ENCODE measurements at places on chromosomes 4 and X. TPM values are rescaled to one million over a fixed set of nuclear protein-coding genes. Genes with fewer than 3 reads are reported as not detected.

DNA sequence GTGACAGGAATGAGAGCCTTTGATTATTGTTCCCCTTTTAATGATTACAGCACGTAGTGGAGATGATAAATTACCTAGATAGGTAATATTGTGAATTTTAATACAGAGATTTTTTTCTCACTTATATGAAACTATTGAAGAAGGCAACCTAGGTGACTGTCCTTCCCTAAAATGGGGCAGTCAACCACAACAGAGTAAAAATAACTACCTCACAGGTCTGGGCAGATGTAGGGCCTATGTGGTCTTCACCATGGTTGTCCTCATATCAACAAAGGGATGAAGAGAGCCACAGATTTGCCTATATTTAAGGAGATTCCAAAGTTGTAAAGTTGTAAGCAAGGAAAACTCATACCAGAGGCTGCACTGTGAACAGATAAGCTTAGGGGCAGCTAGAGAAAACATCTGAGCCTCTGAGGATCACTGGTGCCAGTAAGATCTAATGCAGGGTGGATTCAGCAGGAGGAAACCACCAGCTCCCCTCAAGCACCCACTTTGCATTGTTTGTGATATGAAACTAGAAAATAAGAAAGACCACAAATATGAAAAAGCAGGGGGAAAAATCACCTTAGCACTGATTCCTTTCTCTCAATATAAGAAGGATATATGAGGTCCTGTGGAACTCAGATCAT, 547.9 kb upstream of the GALNTL6 start:
- DNase-seq, result no peak

DNA sequence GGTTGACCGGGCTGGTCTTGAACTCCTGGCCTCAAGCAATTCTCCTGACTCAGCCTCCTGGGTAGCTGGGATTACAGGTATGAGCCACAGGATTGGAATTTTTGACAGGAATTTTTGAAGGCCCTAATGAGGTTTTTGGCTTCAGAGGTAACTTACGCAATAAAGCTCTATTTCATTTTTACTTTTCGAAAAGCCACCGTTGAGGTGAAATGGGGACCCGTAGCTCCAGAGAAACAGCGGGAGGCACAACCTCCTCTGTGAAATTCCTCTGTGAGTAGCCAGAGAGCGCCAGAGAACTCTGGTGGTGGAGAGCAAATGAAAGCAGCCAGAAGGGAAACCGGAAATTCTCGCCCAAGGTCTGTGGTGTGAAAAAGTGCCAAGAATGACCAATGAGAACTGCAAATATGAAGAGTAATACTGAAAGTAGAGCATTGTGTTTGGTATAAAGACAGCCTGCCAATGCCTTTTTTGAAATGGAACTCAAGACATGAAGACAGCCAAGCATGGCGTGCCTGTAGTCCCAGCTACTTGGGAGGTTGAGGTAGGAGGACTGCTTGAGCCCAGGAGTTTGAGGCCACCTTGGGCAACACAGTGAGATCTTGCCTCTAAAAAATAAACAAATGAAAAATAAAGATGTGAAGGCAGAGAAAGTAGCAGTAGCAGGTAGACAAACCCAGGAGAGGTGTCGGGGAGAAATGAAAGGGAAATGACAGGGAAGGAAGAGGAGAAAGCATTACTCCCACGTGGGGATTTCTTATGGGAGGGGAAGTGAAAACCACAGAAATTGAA, 33.0 kb upstream of the TMEM131L start:
- DNase-seq, result peak; percentile 83

- DNase-seq, result no peak
Measured at GRCh38 chr4:47827343-47828047, 10.4 kb downstream of the CORIN start.

DNA sequence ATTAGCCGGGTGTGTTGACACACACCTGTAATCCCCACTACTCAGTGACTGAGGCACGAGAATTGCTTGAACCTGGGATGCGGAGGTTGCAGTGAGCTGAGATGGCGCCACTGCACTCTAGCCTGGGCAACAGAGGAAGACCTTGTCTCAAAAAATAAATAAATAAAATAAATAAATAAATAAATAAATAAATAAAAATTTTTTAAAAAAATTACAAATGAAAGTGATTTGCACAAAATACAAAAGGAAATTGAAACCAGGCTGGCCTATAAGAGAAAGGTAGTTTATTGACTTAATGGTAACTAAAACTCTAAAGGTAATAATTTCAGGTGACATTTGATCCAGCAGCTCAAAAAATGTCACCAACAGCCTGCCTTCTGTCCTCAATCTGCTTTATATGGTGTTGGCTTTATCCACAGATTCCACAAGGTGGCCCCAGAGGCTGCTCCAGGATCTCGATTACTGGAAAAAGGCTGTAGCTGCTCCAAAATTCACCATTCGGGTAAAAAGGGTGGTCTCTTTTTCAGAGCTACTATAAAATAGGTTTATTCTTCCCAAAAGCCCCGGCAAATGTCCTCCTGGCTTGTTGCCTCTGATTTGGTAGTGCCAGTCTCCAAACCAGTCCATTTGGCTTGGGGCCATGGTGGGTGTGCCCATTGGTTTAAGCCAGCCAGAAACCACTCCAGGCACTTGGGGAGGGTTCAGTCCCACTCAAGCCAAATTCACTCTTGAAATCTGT, 61.4 kb upstream of the TRIM2 start:
- DNase-seq, result peak; percentile 52

DNA sequence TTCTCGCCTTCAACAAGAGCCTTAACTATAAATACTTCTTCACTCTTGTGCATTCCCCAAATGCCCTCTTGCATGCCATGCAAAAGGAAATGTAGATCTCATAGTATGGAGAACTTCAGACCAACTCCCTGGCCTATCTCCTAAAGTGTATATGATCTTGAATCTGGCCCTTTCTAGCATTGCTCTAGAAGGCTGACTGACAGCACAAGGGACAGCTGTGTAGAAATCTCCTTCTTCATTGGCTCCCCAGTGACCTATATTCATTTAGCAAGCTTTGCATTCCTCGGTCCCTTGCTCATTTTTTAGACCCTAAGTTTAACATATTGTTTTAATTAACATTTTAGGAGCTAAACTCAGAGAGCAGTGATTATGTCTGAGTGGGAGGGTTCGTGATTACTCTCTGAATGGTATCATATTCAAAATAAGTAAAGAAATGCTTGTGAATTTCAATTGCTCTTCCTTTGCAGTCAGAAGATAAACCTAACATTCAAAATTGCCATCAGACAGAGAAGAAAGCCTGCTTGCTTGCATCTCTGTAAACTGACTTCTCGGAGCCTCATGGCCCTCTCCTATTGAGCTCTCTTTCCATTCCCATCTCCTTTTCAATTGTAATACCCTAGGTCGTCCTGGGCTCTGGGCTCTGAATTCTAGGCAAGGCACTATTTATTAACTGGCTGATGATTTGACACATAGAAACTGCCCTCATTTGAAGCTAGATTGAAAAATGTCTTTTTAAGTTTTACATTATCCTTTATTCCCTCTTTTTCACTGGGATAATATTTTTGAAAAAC, 120.3 kb upstream of the PRKG2 start:
- DNase-seq, result no peak

DNA sequence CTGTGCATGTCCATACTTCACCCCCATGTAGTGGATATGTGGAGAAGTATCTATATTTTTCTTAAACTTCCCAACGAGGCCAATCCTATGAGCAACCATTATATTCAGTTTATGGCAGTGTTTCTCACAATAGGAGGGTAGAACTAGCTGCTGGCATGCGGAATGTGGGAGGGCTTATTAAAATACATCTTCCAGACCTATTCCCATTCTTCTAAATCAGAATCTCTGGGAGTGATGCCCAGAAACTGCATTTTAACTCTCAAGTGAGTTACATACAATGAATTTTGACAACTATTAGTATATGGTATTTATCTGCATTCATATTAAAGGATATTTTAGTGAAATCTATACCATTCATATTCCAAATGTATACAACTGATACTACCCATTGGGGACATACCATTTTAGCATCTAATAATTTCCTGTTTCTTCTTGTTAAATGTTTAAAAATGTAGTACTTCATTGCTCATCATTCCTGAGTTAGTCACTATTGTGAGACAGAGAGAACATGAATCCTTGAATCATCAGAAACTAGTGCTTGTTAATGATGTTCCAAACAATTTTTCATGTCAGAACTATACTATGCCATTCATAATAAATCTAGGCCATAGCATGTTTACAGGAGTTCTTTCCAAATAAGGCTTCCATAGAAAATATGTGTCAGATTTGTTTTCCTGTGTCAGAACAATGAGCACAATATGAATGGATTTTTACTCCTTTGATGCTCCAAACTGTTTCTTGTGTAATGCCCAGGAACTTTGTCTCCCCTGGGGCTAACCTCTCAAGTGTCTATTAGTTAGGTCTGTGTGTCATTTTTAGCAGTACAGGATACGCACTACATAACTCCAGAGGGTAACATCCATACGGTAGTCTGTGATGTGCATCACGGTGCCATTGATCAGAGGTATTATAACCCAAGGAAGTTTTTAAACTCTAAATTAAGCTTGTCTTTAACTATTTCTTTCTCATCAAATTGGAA, 198.8 kb upstream of the BMP3 start:
- no peak for DNase-seq

DNA sequence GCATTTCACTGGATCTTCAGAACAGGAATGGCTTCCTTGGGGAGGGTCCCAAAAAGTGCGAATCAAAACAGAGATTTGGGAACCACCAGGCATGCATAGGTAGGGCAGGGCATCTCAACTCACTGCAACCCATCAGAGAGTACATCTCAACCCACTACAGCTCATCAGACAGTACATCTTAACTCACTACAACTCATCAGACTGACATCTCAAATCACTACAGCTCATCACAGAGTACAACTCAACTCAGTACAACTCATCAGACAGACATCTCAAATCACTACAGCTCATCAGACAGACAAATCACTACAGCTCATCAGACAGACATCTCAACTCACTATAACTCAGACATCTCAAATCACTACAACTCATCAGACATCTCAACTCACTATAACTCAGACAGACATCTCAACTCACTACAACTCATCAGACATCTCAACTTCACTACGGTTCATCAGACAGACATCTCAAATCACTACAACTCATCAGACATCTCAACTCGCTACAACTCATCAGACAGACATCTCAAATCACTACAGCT, 47.5 kb upstream of the CLDN34 start:
- no peak for DNase-seq

DNA sequence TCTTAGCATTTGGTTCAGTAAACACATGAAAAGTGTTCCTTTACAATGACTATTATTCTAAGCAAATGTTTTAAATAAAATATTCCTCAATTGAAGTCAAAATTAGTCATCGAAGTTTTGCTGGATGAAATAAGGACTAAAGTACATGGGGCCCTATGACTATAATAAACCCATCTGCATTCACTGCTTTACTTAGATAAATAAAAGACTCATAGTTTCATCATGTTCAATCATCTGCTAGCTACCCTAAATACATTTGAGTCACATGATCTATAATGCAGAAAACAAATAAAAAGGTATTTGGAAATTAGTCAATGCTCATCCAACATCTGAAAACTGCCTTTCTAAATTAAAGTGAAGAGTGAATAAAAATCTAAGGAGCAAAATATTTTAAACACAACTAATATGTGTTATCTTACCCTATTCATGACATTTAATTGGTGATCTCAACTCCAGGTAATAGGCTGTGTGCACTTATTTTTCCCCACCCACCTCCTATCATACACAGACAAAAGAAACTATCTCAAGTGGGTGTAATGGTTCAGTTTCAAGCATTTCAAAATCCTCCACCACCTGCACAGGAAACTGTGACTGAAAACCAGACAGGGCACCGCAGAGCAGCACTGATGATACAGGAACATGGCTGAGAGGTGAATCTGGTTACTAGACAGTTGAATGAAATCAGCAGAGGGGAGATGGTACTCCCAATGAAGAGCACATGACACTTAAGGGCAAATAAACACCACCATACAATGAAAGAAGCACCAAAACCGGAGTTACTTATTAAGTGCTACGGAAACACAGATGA, 78.6 kb downstream of the CAMK2D start:
- DNase-seq, result peak; percentile 78

- no peak for DNase-seq
Measured at GRCh38 chrX:112714357-112714918, 34.7 kb upstream of the LHFPL1 start.

- DNase-seq, result no peak
Measured at GRCh38 chr4:162499478-162499877, 335.7 kb upstream of the FSTL5 start.

GRCh38 chr4:100635899-100636298, 118.1 kb upstream of the EMCN start:
- DNase-seq, result no peak

DNA sequence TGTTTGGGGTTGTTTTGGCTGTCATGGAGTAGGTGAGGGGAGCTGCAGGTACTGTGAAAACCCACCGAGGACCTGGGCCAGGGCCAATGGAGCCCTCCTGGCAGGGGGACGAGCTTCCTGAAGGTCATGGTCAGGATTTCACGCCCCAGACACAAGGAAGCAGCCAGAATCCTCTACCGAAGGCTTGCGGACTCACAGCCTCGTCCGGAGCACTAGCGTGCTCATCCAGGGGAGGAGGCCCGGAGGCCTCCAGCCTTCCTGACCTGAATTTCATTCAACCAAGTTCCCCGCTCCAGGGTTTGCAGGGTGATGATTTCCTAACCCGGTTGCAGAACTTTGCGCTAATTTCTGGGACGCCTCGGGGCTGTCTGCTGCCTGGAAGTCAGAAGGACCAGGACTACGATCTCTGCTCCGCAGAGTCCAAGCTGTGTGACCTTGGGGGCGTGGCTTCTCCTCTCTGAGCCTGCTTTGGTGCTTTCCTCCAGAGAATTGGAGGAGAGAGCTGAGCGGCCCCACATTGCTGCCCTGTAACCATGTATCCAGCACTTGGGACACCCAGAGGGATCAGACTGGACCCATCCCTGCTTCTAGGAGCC, 56.2 kb upstream of the ADRA2C start:
- no peak for DNase-seq

Gene NUDT10
- total RNA-seq, result 0.92 TPM

Gene LIAS
- total RNA-seq, result 38.0 TPM

Gene GLRA3
- not detected for total RNA-seq

Gene FSTL5
- total RNA-seq, result not detected

Gene SLC49A3
- total RNA-seq, result 1.1 TPM

Gene CXCL6
- not detected for total RNA-seq

Gene ARHGAP24
- not detected for total RNA-seq

Gene MCF2
- 0.22 TPM for total RNA-seq

Gene SPANXN3
- not detected for total RNA-seq
